ENCODE measurements at places on chromosomes 7 and 10.

- no peak for DNase-seq
Observed at GRCh38 chr10:29826221-29826620, 191.4 kb upstream of the SVIL start.

- no peak for DNase-seq
Observed at GRCh38 chr10:34895977-34896376, 80.9 kb upstream of the PARD3 start.

DNA sequence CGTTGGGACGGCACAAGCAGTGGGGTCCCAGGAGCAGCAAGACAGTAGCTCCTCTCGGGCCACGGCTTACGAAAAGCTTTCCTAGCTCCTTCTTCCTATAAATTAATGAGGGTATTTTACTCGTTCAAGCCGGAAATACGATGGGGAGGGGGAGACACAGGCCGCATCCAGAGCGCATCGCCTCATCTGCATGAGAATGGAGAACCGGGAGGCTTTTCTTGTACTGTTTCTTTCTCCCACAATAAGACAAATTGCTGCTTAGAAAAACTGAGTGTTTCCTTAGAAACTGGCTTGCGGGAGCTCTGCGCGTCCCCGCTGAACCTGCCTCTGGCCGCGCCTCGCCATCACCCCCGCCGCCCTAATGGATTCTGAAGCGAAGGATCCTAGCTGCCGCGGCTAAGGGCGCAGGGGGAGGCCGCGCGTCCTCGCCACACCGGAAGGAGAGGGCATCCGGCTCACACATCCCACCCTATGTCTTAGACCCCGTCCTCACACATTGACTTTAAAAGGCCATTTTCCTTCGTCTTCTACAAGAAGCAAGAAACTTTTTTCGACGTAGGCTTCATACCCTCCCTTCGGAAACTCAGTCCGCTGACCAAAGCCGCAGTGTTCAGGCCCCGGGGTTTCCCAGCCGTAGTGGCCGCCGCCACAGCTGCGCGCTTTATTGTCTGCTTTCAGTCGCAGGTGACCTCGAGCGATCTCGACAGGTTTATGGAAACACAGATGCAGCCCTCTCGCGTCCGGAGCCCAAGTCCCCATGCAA, 8.8 kb downstream of the NXPH1 start:
- no peak for DNase-seq

GRCh38 chr10:130352291-130352645, 216.1 kb downstream of the GLRX3 start:
- no peak for DNase-seq

GRCh38 chr7:44735403-44736165, 13.1 kb upstream of the ZMIZ2 start:
- no peak for DNase-seq

- DNase-seq: no peak
Observed at GRCh38 chr10:129809841-129810240, 154.2 kb downstream of the EBF3 start.

DNA sequence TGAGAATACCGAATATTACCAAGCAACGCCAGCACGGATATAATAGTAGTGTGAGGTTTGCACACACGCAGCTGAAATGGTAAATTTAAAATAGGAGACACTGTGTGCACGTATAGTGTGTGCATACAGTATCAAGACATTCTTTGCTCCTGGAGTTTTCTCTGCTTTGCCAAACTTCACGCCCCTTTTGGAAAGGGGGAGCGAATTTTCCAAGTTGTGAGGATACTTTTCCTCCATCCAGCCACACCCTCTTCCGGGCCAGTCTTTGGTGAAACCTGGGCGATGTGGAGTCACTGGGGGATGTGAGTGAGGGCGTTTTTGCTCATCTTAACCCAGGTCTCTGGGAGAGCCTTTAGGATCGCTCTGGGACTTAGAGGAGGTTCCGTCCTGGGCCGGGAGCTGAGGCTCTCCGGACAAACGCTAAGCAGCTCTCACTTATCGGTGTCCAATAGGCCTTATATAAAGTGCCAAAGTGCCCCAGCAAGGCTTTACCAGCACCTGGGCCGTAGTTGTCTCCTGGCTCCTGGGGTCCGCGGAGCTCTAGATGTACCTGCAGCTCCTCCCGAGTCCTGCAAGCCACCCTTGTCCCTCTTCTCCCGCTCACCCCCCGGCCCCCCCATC, 160.0 kb upstream of the MKI67 start:
- no peak for DNase-seq

GRCh38 chr10:3624367-3624766, 160.6 kb downstream of the KLF6 start:
- no peak for DNase-seq

GRCh38 chr7:55431898-55432297, 66.8 kb downstream of the LANCL2 start:
- no peak for DNase-seq

- DNase-seq: no peak
Observed at GRCh38 chr7:96067321-96067720, 254.6 kb downstream of the SLC25A13 start.

DNA sequence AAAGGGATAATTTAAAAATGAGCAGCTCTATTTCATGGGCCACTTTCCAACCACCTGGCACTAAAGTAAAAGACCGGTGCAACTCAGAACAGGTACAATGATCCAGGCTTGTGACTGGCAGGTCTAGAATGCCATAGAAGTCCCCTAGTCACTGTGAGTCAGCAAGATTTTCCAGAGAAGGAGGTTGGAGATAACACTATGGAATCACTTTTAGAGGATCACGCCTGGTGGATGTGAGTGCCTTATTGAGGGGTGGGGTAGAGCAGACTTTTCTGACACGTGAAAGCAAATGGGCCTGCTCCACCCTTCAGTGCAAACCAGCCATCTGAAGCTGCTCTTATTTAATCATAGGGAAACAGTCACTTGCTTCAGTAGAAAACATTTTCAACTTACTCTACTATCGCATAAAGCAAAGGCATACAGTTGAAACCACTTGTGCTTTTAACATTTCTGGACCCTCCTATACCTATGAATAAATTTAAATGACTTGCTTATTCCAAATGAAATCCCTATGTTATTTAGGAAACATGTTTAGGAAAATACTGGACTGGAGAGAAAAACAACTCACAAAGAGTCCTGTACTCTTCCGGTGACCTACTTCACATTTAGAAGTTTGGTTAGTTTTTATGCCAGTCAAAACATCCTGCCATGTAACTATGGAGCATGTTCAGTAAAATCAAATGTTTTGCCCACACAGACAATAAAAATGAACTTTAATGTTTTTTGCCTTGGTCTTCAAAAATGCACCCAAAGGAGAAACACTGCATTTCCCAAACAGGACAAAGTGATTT, 21.5 kb upstream of the AKR1C1 start:
- no peak for DNase-seq

DNA sequence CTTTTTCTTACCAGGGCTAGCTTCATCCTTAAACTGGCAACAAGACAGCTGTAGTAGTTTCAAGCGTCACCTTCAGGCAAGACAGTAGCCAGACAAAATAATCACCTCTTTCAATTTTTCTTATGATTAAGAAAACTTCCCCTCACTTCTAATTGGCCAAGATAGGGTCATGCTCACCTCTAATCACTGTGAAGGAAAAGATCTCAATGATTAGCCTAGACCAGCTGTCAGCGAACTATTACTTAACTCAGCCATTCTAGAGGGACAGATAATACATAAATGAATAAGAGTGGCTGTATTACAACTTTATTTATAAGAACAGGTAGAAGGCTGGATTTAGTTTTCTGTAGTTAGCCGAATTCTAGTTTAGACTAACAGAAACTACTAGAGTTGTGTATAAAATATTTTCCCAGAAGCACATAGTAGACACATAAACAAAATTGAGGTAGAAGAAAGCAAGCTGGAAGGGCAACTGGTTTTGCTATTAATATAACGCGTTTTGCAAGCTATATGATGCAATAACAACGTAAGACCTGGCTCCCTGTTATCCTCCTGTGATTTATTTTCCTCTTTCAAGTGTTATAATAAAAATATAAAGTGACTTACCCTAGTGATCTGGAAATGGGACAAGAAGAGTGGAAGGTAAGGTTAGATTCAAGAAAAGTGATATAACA, 64.3 kb downstream of the ELAPOR2 start:
- DNase-seq: no peak

GRCh38 chr7:68207676-68208075, 1211.0 kb downstream of the TYW1 start:
- DNase-seq: no peak

DNA sequence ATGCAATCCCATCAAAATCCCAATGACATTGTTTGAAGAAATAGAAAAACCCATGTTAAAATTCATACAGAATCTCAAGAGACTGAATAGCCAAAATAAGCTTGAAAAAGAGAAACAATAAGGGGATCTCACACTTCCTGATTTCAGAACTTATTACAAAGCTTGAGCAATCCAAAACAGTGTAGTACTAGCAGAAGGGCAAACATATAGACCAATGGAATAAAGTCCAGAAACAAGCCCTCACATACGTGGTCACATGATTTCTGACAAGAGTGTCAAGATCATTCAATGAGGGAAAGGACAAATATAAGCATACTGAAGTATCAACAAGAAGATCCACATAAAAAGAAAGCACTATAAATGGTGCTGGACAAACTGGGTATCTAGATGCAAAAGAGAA, 31.9 kb downstream of the MICU1 start:
- no peak for DNase-seq

DNA sequence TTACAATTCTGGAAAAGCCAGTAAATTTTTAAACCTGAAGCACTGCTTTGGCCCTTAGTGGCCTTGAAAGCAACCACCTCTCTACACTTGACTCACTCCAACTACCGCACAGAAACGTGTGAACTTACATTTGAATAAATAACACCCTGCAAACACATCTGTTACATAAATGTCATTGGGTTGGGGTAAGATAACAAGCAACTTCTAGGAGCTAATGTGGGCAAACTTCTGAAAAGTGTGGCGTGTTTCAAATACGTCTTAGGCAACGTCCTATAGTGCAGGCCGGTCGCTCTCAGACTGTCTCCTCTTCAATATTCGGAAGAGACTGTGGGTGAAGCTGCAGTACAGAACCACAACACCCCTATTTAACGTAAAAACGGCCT, 474 bp downstream of the ORC5 start:
- DNase-seq: no peak

DNA sequence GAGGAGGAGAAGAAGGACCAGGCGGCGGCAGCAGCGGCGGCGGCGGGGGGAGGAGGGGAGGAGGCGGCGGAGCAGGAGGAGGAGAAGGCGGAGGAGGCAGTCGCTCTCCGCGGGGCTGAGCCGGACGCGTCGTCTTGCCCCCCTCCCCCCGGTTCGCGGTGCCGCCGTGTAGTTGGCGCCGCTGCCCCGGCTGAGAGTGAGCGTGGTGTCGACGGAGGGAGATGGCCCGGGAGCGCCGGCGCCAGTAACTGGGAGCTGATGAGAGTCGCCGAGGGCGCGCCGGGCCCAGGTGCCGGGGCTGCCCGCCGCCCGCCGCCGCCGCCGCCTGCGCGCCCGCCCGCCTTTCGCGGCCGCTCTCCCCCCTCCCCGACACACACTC, 257 bp downstream of the WAC start:
- DNase-seq: no peak

- no peak for DNase-seq
Observed at GRCh38 chr7:115782696-115783490, 247.7 kb downstream of the TFEC start.

DNA sequence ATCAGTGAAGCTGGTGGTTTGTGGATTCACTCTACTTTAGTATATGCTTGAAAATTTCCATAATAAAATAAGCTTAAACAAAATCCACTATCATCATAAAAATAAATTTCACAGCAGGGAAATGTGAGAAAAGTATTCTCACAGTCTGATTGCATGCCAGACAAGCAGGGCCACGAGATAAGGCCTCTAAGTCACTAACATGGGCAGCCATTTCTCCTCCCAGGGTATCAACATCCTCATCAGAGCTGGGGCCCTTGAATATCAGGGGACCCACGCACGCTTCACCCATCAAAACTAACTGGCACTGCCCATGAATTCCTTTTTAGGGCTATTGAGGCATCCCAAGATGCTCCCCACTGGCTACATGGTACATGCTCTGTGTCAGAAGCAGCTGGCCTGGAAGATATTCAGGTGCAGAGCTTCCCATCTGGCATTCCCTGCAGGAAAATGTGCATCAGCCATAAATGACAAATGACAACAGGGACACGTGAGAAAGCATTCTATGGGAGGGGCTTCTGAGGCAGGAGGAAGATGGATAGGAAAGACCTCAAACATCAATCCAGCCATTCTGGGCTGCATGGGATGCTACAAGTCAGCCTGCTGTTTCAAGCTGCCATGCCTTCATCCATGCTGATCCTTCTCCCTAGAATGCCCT, 17.4 kb downstream of the CCDC6 start:
- DNase-seq: no peak

- no peak for DNase-seq
Observed at GRCh38 chr10:6738112-6738768, 158.2 kb upstream of the PRKCQ start.

GRCh38 chr10:68315582-68315981, 16.3 kb upstream of the HNRNPH3 start:
- no peak for DNase-seq

GRCh38 chr7:79778786-79779770, 325.6 kb upstream of the MAGI2 start:
- no peak for DNase-seq

GRCh38 chr7:76292213-76292573, 10.3 kb upstream of the HSPB1 start:
- DNase-seq: no peak

GRCh38 chr7:23689165-23689564, 9.2 kb downstream of the FAM221A start:
- DNase-seq: no peak

DNA sequence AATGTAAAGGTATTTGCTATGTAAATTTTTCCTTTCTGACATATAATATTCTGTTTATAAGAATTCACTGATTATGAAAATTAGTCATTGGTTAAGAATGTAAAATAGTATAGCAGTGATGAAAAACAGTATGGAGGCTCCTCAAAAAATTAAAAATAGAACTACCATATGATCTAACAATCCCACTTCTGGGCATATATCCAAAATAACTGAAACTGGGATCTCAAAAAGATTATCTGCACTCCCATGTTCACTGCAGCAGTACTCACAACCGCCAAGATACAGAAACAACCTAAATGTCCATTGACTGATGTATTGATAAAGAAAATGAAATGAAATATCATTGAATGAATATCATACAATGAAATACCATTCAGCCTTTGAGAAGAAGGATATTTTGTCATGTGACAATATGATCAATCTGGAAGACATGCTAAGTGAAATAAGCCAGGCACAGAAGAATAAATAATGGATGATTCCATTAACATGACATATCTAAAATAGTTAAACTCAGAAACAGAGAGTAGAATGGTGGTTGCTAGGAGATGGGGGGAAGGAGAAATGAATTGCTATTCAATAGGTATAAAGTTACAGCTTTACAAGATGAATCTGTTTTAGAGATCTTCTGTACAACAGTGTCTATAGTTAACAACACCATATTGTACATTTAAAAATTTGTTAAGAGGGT, 14.0 kb downstream of the C10orf88 start:
- no peak for DNase-seq

DNA sequence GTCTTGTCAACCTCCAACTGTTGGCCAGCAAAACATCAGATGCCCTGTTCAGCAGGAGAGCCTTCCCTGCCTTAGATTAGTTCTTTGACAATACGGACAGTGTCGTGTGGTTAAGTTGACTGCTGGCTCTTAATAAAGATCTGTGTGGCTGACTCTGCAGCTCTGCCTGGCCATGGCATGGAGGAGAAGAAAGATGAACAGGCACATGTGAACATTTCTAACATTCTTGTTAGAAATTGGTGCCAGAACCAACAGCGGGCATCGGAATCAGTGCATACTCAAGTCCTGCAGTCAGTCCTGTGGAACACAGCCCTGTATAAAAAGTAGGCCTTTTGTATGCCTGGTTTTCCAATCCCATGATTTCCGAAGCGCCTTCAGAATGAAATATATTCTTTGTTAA, 455.6 kb downstream of the POM121L12 start:
- DNase-seq: no peak

- DNase-seq: no peak
Observed at GRCh38 chr10:2296179-2296891, 559.0 kb upstream of the ADARB2 start.
